ENCODE measurements at places on chromosomes 7 and 10.

DNA sequence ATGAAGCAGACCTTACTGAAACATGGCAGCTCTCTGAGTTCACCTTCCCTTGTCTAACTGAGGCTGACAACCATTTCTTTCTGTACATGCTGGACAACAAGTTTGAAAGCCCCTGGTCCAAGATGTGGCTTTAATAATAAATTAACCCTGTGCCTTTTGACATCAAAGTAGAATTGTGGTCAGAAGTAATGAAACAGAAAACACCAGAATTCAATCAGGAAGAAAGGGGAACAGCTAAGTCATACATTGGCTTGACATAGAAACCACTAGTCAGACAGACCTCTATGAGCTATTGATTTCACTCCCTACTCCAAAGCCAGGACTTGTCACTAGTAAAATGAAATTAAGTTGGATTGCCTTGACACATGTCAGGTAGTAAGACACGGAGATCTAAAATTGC lies 175.2 kb upstream of the ASAH2 start:
- DNase-seq = no peak

DNA sequence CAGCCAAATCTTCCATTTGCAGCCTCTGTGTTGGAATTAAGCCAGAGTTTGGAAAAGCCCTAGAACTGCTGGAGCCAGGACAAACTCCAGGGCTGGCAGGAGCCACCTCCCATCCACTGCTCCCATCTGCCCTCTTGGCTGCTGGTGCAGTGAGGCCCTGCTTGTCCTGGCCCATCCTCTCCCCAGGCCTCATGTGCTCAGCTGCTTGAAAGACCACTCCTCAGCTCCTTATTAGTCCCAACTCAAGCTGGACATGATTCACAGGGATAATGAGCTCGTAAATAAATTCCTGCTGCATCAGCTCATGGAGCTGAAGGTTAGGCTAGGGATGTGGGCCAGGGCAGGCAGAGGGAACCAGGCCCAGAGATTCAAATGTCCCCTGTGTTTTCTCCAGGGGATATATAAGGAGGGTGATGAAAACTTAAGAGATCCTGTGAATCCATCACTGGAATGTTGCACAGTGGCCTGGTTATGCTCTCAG lies 282.8 kb downstream of the RPS24 start:
- DNase-seq = no peak

GRCh38 chr7:140192620-140193019 lies 15.8 kb upstream of the KDM7A start:
- DNase-seq = no peak

DNA sequence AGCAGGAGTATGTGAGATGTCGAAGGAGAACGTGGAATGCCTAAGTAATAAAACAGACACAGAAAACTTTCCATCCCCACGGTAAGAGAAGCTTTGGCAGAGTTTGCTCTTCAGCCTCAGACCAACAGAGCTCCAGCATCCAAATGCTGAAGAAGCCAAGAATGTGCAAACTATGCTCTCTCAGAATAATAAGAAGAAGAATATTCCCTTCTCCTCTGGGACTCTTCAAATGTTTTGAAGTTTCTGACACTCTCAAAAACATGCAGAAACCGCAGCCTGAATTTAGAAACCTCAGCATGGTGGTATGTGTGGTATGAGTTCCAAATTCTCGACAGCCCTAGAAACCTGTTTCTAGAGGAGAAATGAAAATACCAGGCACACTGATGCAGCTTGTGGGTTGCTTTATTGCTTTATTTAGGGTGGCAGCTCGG lies 113.3 kb downstream of the KCNMA1 start:
- no peak for DNase-seq

DNA sequence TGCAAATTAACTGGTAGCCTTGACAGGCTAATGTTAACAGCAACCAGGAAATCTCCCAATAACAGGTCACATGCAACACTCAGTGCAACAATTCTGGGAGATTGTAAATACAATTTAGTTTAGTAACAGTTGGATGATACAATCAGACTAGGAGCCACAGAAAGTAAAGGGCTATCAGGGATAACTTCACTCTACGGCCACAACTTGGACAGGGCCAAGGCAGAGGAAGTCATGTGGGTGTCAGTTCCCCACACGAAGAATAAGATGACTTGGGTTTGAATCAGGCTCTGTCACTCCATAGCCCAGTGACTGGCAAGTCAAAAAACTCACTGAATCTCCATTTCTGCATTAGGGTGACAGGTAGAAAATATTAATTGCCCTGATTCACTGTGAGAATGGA lies 217.3 kb upstream of the CCDC6 start:
- no peak for DNase-seq

DNA sequence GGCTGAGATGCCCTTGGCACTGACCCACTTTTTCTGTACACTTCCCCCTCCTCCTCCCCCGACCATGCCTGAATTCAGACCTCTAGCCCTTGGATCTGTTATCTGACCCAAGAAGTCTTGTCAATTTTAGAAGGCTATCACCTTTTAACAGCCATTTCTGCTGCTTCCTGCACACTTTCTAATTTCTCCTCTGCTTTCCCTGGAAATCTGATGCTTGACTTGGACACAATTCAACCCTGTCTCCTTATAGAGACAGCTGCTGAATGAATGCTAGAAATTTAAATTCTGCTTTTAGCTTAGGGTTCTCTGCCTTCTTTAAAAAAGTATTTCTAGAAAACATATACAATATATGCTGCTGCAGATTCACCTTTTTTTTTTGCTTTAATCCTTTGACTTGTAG lies 417.9 kb upstream of the KLF6 start:
- DNase-seq = no peak

GRCh38 chr7:101614939-101615302 lies 14.2 kb downstream of the MYL10 start:
- no peak for DNase-seq

All from CD4-positive, alpha-beta T cell treated with Interferon gamma for 1 hour (primary cell).